ENCODE measurements at places on chromosomes 2 and 18.

DNA sequence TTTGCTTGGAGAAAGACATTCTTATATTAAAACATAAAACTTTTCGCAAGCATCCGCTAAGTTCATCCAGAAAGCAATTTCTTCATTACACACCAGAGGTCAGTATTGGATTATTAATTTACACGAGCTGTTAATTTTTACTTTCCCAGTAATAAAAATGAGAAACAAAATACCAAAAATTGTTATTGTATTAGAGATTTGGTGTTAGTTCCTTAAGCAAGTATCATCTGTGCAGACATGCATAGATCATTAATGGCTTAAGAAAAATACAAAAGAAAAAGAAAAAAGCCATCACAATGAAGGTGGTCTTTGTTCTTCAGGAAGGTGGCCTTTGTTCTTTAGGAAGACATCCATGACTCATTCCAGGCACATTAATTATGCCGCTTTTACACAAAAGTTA lies 53.6 kb upstream of the HNMT start:
- no peak for DNase-seq

GRCh38 chr2:167681234-167682015 lies 566.0 kb downstream of the STK39 start:
- no peak for DNase-seq

DNA sequence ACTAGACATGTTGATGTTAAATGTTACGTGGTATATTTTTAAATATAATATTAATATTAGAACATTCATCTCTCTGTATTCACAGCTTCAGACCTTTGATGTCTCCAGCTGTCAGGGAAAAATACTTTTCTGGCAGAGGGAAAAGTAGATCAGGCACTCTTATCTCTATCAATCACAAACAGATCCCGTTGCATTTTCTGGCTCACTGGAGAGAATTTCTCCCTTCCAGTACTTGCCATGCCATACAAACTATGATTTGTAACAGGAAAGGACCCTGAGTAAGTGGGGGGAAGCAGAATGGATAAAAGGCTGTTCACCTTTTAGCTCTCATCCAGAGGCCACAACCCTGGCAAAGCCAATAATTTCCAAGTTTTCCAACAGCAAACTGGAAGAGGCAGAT lies 158.0 kb downstream of the TCF4 start:
- no peak for DNase-seq

DNA sequence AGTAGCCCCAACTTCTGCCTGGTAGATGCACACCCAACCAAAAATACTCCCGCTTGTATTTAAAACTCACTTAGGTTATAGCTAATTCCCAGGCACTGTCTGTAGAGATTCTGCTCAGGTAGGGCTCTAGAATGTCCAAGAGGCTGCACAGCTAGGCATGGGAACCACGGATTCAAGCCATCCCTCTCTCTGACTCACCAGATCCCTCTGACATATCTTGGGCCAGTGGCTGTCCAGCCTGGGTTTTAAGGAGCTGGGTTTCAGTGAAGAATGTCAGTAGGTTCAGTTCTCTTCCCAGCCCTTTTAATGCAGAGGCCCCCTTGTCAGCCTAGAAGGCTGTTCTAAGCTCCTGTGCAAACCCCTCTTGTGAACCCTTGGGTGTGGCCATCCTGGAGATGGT lies 15.9 kb upstream of the IL1R1 start:
- DNase-seq, result no peak

DNA sequence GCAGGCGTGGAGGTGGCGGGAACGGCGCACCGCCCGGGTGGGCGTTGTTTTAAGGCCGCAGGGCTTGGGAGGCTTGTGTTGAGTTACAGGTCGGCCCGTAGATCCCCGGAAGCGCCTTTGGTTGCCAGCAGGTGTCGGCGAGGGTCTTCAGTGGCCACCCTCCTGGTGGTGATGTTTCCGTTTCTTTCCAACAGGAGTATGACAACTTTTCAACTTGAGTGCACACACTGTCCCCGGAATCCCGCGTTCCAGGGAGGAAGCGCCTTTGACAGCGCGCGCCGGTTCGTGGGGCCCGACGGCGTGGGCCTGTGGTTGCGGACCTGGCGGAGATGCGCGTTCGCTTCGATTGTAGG lies 1.0 kb upstream of the HDAC4 start:
- DNase-seq, result no peak

DNA sequence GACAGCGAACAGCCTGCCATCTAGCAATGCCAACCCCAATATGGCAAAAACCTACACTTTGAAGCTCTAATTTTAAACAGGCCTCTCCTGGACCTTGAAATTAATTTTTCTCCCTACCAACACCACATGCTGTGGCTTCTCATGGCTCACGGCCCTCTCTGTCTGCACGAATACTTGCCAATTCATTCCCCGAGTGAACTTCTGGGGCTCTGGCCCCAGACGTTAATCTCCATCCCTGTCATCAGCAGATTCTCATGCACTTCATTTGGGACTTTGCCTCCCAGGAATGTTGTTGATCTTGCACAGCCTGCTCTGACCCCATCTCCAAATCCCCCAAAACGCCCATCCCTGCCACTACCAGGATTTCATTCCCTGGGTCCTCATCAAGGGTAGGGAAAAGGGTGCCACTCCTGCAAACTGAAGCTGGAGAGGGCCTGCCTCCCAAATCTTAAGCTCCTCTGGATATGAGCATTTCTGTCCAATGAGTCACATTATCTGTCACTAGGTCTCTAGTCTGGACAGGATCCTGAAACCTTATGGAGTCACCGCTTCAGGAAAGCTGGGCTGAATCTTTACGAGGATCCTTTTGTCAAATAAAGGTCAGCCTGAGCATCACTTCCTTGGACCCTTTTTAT lies 10.4 kb downstream of the FIGLA start:
- no peak for DNase-seq

DNA sequence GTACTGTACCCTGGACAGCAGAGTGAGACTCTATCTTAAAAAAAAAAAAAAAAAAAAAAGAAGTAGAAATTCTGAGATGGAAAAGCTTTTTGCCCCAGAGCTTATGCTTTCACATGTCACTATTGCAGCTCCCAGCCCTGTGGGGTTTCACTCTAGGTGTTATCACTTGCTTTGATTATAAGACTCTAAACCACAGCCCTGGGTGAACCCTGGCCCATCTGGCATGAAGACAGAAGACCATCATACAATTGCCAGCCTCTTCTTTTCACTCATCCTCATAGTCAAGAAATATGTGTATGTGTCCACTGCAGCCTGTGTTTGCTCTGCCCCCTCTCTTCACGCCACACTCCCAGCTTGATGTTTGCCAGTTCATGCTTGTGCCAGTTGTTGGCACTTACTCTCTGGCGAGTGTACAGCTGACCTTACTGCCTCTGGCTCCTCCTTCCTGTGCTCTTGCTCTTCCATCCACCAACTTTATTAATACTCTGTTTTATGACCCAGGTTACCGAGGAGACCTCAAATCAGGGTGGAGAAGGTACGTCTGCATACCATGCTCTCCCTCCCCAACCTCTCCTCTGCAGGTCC lies 136.7 kb upstream of the NCK2 start:
- DNase-seq, result no peak

GRCh38 chr18:47871288-47871687 lies 59.2 kb downstream of the SMAD2 start:
- no peak for DNase-seq

DNA sequence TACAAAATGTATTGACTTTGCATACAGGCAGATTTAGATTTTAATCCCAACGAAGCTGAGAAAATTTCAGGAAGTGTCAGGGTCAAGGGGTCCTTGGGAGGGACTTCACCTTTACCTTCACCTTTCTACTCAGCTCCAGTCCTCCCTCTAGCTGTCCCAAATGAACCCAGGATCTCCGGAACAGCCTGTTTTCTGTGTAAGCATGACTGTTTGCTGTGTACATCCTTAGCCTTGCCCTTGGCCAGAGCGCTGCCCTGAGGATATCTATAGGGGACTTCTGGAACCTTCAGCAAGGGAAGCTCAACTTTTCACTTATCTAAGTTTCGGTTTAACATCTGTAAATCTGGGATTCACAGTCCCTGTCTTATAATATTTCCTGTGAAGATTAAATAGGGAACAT lies 246.8 kb upstream of the ST6GAL2 start:
- DNase-seq, result no peak

DNA sequence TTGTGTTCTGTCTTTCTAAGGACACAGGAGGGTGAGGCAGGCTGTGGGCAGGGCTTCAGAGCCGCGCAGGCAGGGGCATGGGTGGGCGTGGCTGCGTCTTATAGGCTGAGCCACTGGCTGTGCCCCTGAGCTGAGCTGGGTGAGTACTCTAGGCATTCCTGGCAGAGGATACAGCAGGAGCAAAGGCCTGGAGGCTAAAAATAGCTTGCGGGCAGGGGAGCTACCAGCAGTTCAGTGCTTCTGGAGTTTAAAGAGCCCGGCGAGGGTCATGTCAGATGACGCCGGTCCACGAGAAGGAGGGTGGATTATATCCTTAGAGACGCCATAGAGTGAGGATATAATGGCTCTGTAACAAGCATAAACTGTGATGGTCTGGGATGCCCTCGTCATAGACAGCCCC lies 31.5 kb upstream of the PDIA6 start:
- DNase-seq, result no peak

DNA sequence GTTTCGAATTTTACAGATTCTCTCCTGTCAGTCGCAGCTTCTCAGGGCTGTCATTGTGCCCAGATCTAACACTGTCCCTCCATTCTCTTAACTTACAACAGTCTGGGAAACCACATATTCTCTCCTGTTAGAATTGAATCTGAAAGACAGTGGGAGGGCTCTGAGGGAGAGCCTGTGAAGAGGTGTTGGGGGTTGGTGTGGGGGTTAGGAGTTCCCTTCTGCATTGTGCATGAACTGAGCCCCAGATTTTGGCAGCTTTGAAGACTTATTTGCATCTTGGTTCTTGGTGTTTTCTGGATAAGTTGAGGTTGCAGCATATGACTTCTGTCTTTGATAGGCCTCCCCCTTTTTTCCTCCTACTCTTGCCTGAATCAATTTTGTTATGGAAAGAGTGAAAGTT lies 64.1 kb downstream of the TANC1 start:
- DNase-seq, result no peak

GRCh38 chr18:58800582-58800981 lies 64.1 kb upstream of the ZNF532 start:
- no peak for DNase-seq

- DNase-seq, result no peak
These were observed 18.2 kb downstream of the SLC8A1 start for GRCh38 chr2:40433736-40434135.

DNA sequence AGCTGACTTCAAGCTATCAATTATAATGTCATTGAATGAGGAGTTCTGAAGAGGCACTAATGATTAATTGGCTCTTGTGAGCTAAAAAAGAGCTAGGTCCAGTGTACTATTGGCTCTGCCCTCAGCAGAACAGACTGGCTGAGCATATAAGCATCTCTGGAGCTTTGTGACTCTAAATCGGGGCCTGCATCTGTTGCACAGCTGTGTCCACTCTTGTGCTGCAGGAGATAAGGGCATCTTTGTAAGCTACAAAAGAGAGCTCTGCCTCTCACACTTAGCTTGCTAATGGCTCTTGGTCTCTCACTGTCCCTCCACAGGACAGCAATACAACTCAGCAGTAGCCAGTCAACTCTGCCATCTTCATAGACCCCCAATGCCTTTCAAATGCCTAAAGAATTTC lies 61.5 kb upstream of the L3MBTL4 start:
- DNase-seq, result no peak

- DNase-seq, result no peak
These were observed 574.1 kb downstream of the XIRP2 start for GRCh38 chr2:167462379-167462778.

DNA sequence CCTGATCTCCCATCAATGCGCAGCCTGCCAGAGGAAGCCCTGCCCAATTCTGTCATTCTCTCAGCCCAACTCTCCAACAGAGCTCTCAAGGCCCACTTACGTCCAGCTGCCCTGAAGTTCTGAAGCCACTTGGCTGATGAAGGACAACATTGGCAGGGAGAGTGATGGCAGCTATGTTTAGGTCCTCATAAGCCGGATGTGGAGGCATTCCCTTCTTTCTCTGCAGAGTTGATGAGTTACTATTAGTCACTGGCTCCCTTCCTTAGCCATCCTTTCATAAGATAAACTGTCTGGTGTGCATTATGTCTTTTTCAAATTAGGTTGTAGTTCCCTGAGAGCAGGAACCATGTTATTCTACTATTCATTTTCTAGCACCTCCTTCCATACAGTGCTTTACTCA lies 22.5 kb upstream of the TACR1 start:
- no peak for DNase-seq

DNA sequence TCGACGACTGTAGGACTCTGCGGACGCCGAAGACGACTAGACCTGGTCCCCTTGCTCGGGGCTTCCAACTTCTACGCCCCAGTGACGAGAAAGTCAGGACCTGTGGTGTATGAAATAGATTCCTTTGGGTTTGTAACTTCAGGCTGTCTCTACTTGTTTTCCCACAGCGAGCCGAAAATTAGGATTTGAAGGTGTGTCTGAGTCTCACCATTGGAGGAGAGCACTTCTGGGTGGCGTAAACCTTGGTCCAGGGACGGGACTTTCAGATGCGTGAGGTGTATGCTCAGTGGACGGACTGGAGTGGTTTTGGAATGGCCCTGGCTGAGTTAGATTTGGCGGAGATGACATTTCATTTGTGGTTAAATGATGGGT lies 1.3 kb downstream of the BIRC6 start:
- DNase-seq, result peak; percentile 11

DNA sequence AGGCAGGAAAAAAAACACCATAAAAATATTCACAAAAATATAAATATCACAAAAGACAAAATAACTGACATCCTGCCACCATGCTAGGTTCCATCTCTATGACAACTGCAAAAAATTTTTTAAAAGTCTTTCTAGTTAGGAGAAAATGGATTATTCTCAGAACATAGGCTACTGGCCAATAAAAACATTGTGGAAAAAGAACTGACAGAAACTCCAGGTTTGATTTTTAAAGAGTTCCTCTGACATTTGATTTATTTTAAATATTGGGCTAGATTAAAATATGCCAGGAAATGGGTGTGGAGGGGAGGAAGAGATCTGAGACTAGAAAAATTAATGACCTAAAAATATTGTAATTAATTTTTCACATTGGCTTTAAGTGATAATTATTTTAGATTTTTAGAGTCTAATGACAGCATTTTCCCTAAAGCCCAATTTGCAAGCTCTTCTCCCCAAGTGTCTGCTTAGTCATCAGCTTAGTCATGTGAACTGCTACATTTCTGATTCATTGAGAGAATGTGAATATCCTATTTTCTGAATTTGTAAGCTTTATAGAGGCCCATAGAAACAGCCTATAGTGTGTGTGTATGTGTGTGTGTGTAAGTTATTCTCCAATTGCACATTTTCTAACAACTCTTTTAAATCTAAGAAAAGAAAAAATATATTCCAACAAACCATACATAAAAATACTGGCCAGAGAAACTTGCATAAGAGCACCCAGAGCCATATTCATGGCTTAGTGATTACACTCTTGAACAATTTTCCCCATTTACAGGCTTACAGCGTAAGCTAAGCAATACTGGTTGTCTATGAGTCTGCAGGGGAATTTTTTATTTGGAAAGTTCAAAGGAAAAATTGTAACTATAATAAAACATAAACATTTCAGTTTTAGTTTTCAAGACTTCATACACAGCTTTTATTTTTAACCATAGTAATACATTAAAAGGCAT lies 48.4 kb downstream of the TMEFF2 start:
- DNase-seq, result no peak
